ENCODE measurements at places on chromosomes 12 and 14.

DNA sequence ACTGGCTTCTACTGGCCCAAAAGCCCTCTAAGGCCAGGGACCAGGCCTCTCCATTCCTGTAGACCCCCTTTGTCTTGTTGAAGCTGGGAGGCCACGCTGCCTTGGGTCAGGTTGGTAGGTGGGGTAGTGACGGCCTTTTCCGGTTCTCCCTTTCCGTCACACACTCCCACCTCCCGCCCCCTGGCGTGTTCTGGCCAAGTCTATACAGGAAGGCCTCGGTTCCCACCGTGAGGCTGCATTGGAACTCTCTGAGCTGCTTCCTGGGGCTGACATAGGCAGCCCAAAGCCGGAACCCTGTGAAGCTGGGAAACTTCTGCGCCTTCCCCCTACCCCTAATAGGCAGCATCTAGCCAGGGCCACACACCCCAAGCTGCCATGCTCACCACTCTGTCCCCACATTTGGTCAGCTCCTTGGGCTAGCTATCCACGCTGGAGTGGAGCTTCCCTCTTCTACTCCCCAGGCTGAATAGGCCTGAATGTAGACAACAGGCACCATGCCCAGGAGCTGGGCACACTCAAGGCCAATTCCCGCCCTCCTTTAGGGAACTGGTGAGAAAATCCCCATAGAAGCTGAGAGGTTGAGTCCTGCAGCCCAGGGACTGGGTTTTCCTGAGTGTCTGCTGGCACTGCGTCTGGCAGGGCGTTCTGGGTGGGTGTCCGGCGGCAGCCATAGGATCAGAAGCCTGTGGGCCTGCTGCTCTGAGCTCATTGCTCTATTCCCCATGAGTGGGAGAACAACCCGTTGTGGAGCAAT is 35.7 kb downstream of the RIN3 start:
- DNase-seq, result peak; percentile 9

- DNase-seq, result no peak
These were observed 1206.6 kb upstream of the TMEM132C start for GRCh38 chr12:127060310-127060847.

DNA sequence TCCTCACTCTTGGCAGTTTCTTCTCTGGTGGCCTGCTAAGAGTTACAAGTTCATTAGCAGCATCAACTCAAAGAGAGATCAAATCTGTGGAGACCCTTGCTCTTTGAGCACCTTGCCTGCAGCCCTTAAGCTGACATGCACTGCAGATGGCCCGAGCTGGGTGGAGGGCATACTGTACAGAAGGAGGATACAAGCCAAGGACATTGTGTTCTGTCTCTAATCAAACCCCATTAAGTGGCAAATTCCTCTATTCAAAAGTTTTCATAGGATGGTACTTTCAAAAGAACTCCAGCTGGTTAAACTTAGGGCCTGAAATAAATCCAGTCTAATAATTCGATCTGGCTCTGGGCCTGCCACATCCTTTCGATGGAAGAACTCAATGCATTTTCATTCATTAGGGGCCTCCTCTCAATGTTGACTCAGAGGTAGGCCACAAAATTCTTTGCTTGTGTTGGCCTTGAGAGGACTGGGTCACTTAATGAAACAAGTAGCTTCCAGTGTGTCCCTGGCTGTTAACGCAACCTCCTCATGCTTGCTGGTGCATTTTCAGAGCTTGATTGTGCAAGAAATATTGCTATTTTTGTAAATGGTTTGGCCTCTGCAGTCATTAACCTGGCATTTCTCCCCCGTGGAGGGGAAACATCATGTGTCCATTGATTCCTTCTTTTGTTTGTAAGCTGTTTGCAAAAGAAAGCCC is 318.2 kb downstream of the NUAK1 start:
- peak; percentile 55 for DNase-seq

DNA sequence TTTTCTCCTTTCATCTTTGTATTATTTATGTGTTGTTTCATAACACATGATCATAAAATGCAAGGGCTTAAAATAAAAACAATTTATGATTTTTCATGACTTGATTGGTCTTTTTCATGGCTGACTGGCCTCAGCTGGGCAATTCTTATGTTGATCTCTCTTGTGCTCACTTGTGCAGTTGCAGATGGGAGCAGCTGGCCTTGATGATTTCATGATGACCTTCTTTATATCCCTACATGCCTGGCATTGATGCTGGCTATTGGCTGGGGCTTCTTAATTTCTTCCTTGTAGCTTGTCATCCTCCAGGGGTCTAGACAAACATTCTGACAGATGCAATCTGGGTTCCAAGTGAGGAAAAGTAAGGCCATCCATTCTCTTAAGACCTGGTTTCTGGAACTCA is 1832.8 kb upstream of the FLRT2 start:
- no peak for DNase-seq

DNA sequence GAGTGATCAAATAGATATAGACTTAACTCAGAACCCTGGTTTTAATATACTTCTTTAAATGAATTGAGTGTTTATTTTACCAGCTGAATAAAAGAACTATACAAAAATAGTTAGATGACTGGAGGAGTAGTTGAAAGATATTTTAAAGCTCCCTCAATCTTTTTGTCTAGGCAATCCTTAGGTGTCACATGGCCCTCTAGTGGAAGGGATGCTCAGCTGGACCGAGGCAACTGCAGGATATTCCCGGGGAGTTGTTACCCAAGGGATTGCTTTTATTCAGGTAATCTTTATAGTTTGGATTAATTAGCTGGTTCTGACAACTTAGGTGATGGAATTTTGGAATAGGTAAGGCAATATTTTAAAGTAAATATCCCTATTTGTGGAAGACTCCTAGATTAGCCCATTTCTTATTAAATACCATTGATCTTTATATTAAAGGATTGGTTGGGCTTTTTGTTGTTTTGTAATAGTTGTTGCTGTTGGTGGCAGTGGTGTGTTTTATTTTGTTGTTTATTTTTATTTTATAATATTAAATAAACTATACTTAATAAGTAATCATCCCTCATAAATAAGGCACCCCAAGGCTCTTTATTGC is 57.1 kb downstream of the ZDHHC17 start:
- DNase-seq, result peak; percentile 21

- DNase-seq, result no peak
These were observed 3.3 kb downstream of the KIF26A start for GRCh38 chr14:104141621-104142091.

DNA sequence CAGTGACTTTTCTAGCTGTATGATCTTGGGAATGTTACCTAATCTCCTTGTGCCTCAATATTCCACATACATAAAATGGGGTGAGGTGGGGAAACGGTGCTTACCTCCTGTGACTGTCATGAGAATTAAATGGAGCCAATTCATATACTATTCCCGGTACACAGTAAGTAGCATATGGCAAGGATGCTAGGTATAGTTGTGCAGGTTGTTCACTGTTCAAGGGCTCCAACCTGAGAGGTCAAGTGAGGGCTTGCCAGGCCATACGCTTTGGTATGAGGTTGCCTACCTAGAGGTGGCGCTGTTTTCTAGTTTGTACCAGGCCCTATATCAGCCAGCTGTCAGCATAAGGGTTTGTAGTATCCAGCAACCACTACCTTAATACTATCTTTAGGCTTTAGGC is 3.6 kb upstream of the BATF start:
- no peak for DNase-seq

GRCh38 chr14:26709019-26709418 is 111.2 kb upstream of the NOVA1 start:
- DNase-seq, result no peak

- DNase-seq, result no peak
These were observed 9.5 kb upstream of the CAPRIN2 start for GRCh38 chr12:30764251-30764650.

DNA sequence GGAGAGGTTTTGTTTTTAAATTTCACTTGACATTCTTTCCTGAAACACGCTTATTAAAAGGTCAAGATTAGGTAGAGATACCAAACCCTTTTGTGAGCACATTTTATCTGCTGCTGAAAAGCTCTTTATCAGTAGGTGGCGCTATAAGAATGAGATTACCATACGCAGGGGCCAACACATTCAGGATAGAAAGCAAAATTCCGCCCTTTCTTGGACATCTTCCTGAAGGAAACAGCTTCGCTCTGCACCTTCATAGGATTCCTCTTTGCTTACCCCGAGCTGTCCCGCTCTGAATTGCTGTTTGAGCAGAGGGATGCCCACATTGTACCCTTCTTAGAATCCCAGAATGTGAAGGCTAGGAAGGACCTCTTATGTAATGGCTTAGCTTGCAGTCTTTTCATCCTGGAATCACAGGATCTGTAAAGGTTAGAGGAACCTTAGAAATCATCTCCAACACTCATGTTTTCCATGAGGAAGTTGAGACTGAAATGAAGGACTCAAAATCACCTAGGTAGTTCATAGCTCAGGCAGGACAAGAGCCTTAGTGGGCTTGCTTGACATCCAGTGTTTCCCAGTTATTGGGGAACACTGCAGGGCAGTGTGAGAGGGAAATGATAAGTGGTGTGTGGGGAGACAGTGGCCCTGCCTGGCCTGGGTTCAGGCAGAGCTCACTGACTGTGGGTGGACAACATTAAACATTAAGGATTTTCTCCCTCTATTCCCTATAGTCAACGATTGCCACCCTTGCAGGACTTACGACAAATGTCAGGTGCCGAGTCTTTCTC is 38.7 kb upstream of the CRY1 start:
- DNase-seq, result peak; percentile 36

DNA sequence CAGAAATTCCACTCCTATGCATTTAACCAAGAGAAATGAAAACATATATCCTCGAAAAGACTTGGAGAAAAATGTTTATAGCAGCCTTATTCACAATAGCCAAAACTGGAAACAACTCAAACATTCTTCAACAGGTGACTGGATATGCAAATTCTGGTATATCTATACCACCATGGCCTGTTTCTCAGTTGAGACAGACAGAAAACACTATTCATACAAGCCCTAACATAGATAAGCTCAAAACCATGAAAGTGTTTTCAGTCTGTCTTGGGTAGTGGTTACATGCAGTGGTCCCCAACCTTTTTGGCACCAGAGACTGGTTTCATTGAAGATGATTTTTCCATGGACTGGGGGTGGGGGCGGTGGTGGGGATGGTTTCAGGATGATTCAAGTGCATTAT is 83.8 kb downstream of the SRGAP1 start:
- no peak for DNase-seq

DNA sequence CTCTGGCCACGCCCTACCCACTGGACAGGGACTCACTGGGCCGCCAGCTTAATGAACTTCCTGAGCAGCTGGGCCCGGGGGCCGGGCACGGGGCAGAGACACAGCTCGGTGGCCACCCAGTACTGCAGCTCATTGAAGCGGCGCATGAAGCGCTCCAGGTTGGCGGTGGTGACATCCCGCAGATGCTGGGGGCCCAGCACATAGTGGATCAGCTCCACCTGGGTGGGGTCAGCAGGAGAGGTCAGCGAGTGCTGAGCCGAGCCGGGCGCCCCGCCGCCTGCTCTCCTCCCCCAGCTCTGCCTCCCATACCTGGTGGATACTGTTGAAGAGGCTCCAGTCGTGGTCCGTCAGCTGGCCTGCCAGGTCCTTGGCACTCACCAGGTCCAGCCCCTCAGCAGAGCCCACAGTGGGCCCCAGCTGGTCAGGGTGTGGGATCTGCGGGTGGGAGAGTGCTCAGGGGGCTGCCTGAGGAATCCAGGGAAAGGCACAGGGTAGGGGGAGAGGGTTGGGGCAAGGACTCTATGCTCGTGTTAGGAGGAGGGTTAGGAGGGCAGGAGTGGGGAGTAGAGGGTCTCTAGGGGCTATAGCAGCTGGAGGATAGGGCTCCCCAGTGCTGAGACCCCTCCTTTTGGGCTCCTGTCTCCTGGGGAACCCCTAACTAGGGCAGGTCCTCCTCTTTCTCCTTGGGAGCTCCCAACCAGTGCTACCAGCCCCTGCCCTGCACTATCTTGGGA is 15.5 kb upstream of the ENDOU start:
- no peak for DNase-seq

DNA sequence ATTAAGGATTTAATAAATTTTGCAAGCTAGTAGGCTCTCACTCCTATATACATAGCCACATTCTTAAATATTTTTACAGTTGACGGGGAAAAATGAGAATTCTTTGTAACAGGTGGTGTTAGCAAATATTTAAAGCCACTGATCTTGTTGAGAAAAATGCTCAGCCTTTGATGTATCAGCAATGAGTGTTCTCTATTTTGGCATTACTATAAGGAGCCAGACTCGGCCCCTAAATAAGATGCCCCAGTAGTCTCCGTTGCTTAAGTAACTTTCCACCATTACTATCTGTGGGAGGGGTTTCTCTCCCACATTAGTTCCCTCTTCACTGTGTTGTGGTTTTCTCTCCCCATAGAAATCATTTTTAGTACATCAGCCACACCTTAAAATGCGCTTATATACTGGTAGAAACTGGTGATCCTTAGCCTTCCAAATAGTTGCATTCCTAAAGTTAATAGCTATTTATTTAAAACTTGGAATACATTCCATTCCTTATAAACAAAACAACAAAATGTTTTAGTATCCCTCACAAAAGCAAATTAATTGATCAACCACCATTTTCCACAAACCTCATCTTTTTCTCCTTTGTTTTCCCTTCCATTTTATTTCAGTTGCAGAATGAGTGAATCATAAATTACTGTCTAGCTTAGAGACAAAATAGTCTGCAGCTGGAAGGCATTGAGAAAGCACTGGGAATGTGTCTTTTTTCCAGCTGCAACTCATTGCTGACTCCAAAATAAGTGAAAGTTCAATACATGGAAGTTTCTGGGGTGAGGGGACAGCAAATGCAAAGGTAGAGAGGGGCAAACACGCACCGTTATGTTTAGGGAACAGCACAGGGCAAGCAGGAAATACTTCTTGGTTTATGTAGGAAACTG is 84.7 kb upstream of the FERMT2 start:
- DNase-seq, result no peak

DNA sequence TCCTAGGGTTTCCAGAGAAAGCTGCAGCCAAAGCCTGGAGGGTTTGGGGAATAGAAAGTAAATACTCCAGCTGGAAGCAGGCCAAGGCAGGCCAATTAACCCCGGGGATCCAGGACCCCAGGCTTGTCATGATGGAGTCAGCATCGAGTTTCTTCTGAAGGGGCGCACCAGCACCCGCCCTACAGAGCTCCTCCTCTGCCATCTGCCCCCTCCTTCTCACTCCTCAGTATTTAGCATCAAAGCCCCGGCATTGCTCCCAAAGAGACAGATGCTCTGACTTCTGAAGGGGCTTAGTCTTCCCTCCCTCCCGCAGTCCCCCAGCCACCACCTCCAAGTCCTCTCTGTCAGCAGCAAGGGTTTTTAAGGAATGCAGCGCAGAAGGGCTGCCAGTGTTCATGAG is 285.1 kb upstream of the NOS1 start:
- DNase-seq, result no peak

DNA sequence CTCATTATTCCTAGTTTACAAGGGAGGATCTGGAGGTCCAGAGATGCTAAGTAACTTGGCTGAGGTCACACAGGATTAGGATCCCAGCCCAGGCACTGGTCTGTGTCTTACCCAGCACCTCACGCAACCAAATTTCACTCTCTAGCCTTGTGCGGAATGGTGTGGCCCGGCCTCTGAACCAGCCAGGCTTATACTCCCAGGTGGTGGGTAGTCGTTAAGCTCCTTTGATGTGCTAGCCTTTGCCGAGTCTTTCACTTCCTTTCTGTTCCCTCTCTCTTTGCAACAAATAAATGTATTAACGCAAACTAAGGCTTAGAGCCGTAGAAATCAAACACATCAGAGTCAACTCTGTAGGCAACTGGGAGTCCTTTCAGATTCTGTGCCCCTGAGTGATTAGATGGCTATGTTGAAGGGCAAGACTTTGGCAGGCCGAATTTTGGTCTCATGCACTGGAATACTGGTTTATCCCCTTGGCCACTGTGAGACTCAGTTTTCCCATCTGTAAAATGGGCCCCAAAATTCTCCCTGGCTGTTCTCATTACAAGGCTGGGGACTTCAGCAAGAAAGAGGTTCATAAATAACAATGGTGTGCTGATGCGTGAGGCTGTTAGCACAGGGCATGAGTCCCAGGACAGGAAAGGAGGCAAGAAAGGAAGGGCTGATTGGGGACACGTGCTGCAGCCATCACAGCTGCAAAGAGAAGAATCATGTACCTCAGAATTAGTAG is 126.3 kb downstream of the AACS start:
- DNase-seq, result no peak

All from GM04504 (cell line).